ENCODE measurements at places on chromosomes 3 and 15.

DNA sequence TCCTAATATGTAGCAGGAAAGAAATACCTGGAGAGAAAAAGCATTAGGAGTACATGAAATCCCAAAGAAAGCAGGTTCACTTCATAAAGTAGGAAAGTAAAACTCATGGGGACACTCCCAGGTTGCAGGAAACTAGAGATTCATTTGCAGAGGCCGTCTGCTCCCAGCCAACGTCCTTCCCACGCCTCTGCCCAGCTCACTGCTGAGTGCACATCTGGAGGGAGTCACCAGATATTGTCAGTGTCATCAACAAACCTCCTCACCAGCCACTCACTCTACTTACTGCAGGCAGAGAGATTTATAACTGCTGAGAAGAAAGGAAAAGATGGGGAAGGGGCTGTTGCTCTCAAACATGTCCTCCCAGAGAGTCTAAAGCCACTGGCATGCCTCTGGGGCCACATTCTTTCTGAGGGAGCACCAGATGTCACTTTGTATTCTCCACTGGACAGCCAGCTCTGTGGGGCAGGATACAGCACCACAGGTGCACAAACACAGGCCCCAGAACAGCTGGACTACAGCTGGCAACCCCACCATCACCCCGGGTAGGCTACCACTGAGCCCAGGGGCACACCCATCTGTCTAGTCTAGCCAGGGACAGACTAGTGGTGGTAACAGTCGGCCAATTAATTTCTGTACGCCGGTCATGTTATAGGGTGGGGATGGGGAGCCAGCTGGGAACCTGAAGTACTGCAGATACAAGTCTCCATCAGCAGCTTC, 64.5 kb downstream of the NPTN start:
- DNase-seq: no peak

DNA sequence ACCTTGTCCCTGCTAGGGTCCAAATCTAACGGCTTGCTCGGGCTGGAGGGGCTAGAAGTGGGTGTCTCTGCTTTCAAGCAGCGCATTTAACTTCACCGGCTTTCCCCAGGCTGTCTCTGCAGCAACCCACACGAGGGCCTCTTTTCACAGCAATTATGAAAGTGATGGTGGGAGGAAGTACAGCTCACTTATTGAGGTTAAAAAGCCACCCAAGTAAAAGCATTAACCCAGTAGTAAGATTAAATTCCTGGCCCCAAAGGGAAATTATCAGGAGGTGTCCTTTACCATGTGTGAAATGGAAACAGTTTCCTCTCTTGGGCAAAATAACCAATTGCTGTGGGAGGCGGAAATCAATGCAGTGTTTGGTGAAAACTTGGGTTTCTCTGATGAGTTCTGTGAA, 41.1 kb downstream of the NGRN start:
- no peak for DNase-seq

GRCh38 chr15:91032919-91033803, 10.8 kb upstream of the VPS33B start:
- DNase-seq: peak; percentile 33

DNA sequence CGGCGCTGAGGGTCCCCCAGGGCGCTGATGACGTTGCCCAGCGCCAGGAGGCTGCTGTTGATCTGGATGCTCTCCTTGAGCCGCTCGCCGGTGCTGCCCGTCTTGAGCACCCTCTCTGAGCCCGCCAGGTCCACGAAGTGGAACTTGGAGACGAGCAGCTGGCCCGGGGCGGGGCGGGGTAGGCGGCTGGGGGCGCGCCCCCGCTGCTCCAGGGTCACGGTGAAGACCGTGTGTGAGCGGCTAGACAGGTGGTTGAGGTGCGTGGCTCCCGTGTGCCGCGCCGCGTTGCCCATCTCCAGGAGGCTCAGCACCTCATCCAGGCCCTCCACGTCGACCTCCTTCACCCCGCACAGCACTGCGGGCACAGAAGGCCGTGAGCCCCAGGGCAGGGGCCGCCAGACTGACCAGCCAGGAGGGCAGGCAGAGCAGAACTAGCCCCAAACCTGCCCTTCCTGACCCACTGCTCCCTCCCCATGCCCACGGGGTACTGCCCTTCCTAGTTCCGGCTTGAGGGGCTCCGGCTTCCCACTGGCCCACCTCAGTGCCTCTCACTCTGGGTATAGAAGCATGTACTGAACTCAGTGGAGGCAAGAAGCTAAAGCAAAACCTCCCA, 6.1 kb downstream of the KIF7 start:
- DNase-seq: no peak

Data from GM12892 (cell line).